ENCODE measurements at places on chromosomes 7 and 10. TPM values are rescaled to one million over a fixed set of nuclear protein-coding genes. Genes with fewer than 3 reads are reported as not detected.

Gene ARHGEF5
- not detected for polyA plus RNA-seq

Gene FAM237B
- polyA plus RNA-seq: not detected

Gene C7orf33
- polyA plus RNA-seq: not detected

Gene FANK1
- not detected for polyA plus RNA-seq

Gene ZNF479
- polyA plus RNA-seq: not detected

Gene ANKRD2
- not detected for polyA plus RNA-seq

Gene AEBP1
- 1.5 TPM for polyA plus RNA-seq

Gene CLRN3
- not detected for polyA plus RNA-seq

Gene CFAP69
- not detected for polyA plus RNA-seq

Gene NPC1L1
- polyA plus RNA-seq: not detected

Gene TAS2R5
- not detected for polyA plus RNA-seq

Gene TMEM248
- polyA plus RNA-seq: 107 TPM

Gene YAE1
- 6.3 TPM for polyA plus RNA-seq

Gene MAPK8
- polyA plus RNA-seq: 20.9 TPM

Gene MMP21
- polyA plus RNA-seq: not detected

Gene SYT15B
- not detected for polyA plus RNA-seq

Gene ACTL6B
- not detected for polyA plus RNA-seq

- DNase-seq: no peak
Observed at GRCh38 chr10:33052263-33052875, 94.3 kb upstream of the ITGB1 start.

- no peak for DNase-seq
Observed at GRCh38 chr7:143281529-143281928, 3.2 kb upstream of the TMEM139 start.

- no peak for DNase-seq
Observed at GRCh38 chr10:132381741-132382140, 15.3 kb upstream of the PWWP2B start.

DNA sequence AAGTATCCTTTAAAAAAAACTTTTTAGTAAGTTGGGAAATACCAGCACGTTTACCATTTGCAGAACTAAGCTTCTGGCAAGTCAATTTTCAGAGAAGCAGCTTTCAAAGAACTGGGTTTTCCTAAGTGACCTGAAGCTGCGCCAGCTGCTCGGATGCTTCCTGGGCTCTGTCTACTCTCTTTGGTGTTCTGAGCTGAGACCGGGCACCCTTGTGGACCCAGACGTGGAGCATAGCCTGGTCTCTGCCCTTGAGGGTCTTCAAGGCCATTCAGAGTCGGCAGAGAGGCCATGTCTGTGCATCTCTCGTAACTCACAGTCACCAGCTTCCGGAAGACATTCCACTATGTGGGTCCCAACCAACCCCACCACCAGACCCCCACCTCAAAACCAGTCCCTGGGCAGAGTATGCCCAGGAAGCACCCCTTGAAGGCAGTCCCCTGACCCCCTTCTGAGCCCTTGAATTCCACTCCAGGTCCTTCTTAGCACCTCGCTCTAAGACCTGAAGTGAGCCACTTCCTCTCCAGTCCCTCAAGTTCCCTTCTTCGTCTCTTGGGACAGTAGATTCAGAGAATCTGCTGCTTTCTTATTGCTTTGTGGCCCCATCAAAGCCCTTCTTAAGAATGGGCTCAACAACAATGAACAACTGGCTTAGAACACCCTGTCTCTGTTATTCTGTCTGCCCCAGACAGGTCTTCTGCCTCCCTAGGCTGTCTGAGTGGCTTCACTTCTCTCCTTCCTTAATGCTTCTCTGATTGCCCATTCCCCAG lies 8.5 kb downstream of the CALML5 start:
- no peak for DNase-seq

DNA sequence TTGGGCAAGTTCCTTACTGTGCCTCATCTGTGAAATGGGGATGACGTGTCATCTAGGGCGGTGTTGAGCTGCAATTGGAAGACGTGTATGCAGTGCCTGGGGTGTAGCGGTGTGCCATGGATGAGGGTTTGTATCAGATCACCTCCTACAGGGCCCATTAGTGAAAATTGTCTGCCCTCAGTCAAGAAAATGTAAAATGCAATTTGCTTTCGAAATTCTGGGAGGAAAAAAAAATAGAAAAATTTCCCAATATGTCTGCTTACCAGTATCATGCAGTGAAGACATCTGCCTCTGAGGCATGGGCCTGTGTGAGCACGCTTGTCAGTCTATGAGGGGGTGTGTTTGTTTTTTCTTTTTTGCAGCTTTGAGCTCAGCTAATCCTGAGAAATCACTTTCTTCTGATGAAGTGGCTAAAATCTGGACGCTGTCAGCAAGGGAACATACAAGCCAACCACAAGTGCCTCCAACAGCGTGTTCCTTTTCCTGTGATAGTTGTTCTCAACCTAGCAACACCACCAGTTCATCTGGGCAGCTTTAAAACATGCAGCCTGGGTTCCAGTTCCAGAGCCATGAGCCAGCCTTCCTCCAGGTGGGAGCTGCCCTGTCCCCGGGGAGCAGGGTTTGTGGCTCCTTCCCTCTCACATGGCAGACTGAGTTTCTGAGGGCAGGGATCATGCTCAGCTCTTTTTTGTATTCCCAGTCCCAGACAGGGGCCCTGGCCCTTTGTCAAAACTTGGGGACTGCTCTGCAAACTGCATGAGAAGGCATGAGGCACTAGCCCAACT lies 10.3 kb downstream of the FAM241B start:
- DNase-seq: no peak

DNA sequence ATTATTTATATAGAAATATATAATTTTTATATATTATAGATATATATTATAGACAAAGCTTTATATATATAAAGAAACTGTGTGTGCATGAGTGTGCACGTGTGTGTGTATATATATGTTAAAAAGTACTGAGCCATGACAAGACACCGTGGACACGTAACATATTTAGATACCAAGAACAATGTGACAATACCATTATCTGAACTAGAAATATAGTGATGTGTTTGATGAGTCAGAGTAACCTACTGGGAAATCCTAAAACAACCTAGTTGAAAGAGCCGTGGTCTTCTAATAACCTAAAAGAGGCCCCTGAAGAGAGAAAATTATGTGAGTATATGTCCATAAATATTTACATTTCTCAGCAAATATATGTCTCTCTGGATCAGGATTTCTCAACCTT lies 50.7 kb upstream of the ITGB8 start:
- DNase-seq: no peak

DNA sequence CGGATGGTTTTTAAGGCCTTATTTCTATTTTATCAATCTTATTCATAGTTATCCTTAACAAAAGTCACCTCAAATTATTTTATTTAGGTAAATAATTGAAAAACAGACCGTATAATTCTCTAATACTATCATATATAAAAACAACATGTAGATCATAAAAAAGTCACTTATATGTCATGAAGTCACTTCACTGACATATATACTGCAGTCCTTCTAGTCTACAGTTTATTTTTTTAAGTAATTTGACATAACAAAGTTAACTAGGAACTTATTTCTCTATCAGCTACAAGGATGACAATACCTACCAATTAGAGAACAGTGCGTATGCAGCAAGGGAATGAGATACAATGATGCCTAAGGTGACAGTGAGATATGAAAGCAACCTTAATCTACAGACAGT lies 26.2 kb downstream of the JMJD1C start:
- DNase-seq: no peak

DNA sequence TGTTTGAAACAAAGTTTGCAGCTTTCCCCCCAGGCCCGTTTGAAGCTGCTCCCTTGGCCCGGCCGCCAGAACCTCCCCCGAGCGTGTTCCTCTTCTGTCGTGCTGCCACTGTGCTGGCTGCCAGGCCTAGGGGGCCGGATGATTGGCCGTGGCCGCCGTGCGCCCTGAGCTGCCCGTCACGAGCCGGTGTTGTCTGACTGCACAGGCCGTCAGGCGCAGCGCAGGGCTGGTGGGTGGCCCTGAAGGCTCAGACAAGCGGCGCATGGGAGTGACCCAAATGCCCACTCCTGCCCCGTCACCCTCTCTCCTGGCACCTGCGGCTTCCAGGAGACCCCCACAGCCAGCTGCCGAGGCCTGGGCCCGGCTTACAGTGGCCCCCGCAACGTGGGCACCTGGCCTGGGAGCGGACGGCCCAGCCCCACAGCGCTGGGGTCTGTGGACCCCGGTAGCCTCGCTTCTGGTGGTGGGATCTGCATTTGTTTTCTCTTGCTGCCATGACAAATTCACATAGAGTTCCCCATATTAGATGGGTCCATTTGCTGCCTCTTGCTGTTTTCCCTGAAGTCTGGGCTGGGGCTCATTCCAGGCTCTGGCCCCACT lies 13.1 kb downstream of the JAKMIP3 start:
- DNase-seq: no peak

DNA sequence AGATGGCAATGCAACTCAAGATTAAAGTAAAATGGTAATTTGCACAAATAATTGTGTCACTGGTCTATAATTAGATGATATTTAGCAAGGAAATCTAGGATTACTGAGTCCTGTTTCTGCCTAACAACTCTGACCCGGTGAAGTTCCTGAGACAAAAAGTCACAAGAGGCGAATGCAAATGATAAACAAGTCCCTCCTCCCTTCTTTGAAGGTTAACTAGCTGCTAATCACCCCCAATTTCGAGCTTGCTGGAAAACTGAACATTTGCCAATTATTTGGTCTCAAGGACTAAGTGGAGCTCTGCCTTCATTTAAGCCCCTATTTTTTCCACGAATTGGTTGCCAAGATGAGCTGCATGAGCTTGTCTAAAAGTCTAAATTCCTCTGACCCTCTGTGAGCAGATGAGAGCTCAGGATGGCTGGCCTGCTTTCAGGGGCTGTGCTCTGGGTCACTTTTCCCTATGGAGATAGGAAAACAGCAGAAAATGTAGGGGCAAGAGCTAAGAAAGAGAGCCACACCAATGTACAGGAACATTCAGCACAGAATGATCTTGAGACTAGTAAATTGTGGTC lies 127.3 kb downstream of the MBL2 start:
- DNase-seq: no peak

- DNase-seq: no peak
Observed at GRCh38 chr10:36271627-36272340, 629.7 kb upstream of the FZD8 start.

GRCh38 chr10:816958-817357 lies 114.5 kb downstream of the LARP4B start:
- no peak for DNase-seq

DNA sequence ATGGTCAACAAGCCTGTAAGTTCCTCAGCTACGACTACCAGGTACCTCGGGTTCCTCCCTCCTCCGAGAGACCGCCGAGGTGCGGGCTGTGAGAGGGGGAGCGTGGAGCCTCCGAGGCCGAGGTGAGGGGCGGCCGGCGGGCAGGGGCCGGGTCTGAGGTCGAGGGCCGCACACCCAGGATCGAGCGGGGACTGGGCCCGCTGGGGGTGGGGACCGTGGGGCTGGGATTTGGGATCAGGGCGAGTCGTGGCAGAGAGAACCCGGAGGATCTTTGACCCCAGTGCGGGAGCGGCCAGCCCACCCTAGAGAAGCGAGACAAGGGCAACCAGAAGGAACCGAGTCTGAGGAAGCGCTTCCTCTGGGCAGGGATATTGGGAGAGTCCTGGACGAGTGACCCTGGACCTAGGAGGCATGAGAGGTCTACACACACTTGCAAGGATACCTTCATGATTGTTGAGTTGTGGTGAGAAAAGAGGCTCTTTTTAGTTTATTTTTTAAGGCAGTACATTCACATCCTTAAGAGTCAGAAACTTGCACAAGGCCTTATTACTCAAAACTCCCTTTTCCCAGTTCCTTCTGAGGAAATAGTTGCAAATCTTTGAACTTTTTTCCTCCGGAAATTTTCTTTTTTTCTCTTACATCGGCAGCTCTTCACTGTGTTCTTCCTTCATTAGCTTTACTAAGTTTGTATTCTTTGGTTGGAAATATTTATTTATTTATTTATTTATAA lies 395 bp downstream of the ZNF487 start:
- no peak for DNase-seq

- DNase-seq: no peak
Observed at GRCh38 chr7:41785840-41786239, 83.0 kb upstream of the INHBA start.

GRCh38 chr7:8938044-8938805 lies 504.8 kb downstream of the NXPH1 start:
- no peak for DNase-seq

DNA sequence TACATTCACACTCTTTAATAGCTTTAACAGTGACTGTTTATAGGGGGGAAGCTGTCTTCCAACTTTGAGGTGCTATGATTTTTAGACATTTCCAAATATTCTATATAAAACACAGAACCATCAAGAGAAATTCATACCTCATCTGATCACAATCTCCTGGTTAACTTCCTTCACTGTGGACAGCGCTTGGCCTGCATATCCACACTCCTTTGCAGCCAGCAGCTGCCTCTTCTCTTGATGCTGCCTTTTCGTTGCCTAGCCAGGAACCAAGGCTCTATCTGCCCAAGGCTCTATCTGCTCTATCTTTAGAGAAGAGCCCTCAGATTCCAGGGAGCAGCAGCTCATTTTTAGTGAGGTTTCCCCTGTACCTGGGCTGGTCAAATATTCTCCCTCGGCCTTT lies 252.0 kb downstream of the PTEN start:
- no peak for DNase-seq

DNA sequence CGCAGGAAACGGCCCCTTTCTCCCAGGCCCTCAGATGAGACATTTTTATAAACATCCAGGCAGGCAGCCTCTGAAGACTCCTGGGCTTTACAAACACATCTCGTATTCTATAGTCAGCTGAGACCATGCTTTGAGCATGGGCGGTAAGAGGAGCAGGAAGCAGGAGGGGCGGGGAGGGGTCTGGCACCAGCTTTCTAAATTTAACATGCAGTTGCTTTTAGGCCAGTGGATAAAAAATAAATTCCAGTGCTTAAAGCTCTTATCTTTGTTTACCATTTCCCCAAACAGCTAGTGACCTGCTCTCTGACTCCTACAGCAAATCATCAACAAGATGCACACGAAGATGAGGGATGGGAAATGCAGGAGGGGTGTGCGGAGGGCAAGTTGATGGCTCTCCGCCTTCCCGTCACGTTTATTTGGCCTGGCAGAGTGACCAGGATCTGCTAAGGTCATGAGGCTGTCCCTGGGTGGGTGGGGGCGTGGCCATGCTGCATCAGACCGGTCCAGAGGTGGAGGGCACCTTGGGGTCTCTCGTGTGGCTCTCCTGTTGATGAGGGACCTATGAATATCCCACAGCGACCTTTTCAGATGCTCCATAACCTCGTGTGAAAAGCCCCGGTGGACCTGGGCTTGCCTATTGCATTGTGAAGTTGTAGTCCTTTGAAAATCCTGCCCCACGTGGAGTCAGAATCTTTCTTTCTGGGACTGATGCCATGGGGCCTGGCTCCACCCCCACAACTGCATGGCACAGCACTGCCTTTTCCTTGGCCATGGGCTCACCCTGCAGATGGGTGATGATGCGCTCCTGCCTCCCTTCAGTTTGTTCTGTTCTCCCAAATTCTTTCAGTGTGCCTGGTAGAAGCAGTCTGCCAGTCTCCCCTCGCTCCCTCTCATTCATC lies 67.5 kb downstream of the PARP12 start:
- no peak for DNase-seq

GRCh38 chr7:2299131-2299829 lies 15.0 kb downstream of the SNX8 start:
- DNase-seq: no peak

Data from immature natural killer cell (primary cell).